ENCODE measurements at places on chromosomes 3 and 15.

GRCh38 chr15:73156431-73157191 lies 104.3 kb downstream of the NEO1 start:
- DNase-seq: no peak

DNA sequence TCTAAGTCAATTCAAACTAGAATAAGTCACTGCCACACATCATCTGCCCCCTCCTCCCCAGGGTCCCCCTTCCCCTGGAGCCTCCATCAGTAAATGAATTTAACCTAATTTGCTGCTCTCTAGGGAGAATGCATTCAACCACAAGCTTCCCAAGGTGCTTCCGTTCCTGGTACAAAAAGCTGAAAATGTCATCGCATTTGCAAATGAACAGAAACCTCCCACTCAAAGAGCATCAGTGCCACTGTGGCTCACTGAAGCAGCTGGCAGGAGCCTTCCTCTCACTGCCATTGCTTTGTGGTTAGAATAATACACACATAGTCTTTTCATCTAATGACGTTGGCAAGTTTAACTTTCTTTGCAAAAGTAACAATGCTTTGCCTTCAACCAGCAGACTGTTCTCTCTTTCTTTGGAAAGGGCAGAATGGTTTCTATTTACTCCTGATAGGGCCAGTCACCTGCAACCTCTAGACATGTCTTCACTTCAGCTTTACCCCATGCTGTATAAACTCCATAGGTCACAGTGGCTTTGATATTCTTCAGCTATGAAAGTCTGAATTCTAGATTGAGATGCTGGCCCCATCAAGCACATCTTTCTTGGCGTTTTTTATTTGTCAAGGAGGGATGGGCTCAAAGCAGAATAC lies 238.1 kb downstream of the CPNE4 start:
- peak; percentile 8 for DNase-seq

GRCh38 chr3:46852334-46852720 lies 10.9 kb downstream of the MYL3 start:
- DNase-seq: no peak

GRCh38 chr15:56869573-56869972 lies 48.9 kb upstream of the TCF12 start:
- DNase-seq: no peak

DNA sequence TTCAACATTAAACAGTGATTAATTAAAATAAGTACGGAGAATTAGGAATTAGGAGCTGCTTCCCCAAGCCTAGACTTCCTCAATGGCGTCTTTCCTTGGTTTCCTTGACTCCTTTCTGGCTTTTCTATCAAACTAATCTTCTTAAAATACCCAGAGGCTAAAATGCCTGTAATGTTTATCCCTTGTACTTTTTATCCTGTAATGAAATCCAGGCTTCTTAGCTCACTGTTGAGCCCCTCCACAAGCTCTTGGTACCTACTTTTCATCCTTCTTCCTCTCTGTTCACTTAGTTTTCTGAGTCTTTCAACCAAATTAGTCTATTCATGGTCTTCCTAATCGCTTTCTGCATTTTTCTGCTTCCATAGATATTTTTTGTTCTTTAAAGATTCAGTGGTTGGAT lies 6.9 kb upstream of the UBE2E1 start:
- no peak for DNase-seq

- no peak for DNase-seq
These were observed 30.3 kb downstream of the UMPS start for GRCh38 chr3:124760601-124761000.
